BE2C (cell line): ENCODE measurements at places on chromosomes 11 and 22.

- no peak for DNase-seq
Measured at GRCh38 chr22:44648085-44648820, 53.8 kb upstream of the PRR5 start.

DNA sequence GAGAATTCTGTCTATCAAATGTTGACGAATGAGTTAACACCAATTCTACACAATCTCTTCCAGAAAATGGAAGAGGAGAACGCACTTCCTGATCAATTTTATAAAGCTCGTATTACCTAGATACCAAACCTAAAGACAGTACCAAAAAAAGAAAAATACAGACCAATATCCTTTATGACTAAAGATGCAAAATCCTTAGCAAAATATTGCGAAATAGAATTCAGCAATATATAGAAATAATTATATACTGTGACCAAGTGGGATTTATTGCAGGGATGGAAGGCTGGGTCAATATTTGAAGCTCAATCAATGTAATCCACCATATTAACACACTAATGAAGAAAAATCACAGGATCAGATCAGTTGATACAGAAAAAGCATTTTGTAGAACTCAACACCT lies 25.6 kb downstream of the SMARCB1 start:
- no peak for DNase-seq

DNA sequence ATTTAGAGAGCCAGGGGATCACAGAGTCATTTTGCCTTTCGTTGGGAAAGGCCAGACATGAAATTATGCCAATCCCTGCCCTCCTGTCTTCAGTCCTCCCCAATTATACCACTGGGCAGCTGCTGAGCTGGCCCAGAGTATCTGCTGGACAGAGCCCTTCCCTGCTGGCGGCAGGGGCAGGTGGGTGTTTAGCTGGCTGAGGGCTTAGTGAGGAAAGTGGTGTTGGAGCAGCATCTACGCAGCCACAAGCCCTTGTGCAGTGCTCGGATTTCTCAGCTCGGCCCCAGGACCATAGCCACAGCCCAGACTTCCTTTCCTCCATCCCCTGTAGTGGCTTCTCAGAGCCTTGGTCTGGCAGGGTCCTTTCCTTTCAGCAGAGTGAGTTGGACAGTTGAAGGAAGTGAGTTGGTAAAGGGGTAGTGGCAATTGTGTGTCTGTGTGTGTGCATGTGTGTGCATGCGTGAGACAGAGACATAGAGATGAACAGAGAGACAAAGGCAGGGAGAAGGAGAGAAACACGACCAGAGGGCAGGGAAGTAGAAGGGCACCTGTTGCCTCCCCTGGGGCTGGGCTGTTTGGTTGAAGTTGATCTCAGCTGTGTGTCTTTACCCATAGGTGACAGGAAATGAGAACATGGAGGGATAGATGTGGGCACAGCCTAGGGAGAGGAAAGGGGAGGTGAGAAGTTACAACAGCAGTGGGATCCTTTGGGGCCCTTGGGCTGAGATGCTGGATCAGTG lies 66.2 kb downstream of the GRIK4 start:
- no peak for DNase-seq

GRCh38 chr11:65216830-65217229 lies 35.1 kb downstream of the CAPN1 start:
- no peak for DNase-seq

- DNase-seq = no peak
Measured at GRCh38 chr22:47798229-47798628, 1035.8 kb downstream of the TBC1D22A start.

GRCh38 chr11:17563231-17563646 lies 16.2 kb downstream of the OTOG start:
- DNase-seq = peak; percentile 12

GRCh38 chr11:125263268-125263790 lies 98.8 kb downstream of the PKNOX2 start:
- no peak for DNase-seq
